Natural killer cell treated with Interleukin-12 subunit alpha and Interleukin-12 subunit beta and Interleukin-15 and Interleukin-18, amount 100 ng/mL, for 72 hours (primary cell): ENCODE measurements at places on chromosomes 16 and 17.

DNA sequence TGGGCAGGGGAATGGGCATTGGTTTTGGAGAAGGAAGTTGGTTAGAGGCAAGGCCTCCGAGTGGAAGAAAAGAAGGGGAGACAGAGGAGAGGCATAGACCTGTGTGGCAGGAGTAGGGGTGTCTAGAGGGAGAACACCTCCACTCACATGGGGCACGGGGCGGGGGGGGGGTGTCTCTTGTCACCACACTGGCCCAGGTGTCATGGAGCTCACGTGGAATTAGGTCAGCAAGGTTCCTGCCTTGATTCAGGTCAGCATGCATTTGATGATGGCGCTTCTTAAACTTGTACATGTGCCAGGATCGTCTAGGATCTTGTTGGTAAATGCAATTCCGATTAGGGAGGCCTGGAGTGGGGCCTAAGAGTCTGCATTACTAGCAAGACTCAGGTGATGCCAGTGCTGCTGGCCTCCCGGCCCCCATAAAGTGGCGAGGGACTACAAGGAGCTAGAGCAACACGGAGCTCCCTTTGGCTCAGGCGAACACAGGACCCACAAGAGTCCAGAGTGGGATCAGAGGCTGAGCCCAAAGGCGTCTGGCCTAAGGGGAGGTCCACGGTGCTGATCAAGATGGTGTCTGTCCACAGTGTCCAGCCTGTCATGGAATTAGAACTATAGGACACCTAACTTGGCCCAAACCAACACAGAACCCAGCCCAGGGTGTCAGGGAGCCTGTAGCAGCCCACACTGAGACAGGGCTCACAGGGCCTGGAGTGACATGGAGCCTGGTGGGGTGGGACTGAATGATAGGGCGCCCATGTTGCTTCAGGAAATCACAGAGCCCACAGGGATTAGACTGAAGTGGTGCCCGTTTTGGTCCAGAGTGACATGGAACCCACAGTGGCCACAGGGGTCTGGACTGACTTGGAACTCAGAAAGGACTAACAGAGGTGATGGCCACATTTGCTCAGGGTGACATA is 16.7 kb downstream of the EPOP start:
- no peak for DNase-seq

DNA sequence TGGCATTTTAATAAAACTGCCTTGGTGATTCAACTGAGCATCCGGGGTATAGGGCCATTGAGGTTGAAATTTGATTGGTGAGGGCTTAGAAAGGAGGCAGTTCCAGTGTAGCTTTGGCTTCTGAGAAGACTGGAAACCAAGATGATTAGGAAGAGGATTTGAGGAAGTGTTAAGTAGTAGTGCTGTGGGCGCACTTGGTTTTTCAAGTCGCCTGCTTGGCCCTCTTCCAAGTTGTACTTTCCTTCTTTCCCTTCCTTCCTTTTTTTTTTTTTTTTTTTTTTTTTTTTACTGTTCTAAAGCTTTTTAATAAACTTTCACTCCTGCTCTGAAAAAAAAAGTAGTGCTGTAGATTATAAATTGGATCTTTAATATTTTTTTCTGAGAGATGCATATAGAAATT is 320.5 kb downstream of the UTP18 start:
- no peak for DNase-seq

GRCh38 chr16:22661161-22661647 is 150.5 kb downstream of the NPIPB5 start:
- peak; percentile 34 for DNase-seq

- no peak for DNase-seq
Observed at GRCh38 chr17:65667656-65668055, 106.2 kb upstream of the AXIN2 start.

- no peak for DNase-seq
Observed at GRCh38 chr17:45320931-45321461, 4.2 kb upstream of the MAP3K14 start.

- no peak for DNase-seq
Observed at GRCh38 chr16:88617268-88618031, 20.9 kb upstream of the IL17C start.

GRCh38 chr17:1762233-1762900 is 507 bp downstream of the SERPINF1 start:
- DNase-seq, result no peak

GRCh38 chr17:20267459-20267842 is 199.9 kb downstream of the LGALS9B start:
- DNase-seq, result no peak

DNA sequence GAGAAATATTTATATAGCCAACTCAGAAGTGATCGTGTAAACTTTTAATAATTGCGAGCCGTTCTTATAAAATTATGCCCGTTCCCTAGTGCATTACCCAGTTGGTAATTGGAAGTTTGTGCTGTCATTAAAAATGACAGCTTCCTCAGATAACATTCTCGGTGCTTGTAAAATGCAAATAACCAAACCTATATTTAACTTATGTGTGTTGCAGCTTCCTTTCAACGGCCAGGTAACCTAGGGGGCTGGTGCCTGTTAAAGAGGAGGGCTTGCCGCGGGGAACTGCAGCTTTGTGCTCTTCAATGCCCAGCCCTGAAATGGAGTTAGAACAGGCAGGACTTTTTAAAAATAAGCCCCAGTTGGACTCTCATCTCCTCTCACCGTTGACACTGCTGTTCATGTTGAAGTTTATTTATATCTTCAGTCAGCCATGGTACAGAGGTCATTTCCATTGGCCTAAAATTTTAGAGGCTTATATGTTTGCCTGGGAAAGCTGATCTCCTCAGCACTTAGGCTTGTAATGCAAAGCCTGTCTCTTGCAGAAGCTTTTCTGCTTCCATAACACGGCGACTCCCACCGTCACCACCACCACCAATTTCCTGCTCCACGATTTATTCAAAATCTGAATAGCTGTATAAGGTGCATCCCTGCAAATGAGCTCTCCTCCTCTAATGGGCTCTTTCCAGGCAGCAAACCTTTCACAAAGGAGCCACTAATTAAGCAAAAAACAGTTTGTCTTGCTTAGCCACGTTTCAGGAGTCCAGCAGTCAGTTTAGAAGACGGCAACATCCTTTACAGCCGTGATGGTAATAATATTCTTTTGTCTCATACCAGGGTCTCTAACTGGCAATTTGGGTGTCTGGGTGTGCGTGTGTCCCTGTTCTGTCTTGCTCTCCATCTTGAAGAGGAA is 74.7 kb downstream of the RPA1 start:
- DNase-seq, result no peak

- DNase-seq, result no peak
Observed at GRCh38 chr17:18371455-18371854, 6.1 kb upstream of the EVPLL start.

DNA sequence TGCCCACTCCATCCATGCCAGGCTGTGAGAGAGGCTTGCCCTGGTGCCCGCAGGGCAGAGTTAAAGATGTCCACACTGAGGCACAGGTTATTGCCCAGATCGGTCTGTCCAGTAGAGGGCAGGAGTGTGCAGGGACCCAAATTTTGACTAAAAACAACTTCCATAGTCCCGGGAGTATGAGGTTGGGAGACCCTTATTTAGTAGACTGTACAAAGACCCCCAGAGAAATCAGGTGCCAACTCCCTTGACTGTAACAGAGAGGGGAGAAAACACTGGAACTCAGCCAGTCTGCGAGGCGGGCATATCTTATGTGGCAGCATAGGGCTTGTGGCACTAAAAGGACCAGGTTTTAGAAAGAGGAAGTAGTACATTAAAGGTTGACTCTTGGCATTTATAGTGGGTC is 43.4 kb downstream of the HNF1B start:
- no peak for DNase-seq

DNA sequence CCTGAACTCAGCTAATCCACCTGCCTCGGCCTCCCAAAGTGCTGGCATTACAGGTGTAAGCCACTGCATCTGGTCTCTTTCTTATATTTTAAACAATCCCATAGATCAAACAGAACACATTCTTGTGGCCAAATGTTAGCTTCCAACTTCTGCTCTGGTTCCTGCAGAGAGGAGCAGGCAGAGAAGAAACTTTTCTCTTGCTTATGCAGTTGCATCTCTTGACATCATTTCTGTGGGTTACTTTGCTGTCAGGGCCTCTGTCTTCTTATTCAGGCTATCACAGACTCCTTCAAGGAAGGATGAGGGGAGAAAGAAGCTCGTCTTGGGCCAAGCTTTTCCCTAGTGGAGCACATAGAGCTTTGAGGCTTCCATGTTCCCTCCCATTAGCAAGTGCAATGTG is 7.8 kb downstream of the HSD17B2 start:
- no peak for DNase-seq

- peak; percentile 90 for DNase-seq
Observed at GRCh38 chr16:11224096-11224893, 31.7 kb downstream of the SOCS1 start.

GRCh38 chr17:65759532-65759931 is 198.1 kb upstream of the AXIN2 start:
- no peak for DNase-seq

DNA sequence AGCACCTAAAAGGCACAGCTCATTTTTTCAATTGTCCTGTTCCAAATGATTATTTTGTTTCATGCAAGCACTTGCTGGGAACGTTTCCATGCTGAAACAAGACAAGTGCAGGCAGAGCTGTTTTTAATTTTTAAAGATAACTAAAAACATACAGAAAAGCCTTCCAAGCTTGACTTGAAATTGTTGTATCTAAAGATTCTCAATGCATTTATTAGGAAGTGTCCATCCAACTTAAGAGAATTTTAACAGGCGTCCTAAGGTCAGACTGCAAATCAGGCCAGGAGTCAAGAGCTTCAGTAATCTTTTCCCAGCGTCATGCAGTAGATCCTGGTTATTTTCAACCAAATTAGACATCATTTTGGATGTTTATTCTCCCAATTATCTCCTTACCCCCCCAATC is 702.8 kb downstream of the KCNJ2 start:
- no peak for DNase-seq

DNA sequence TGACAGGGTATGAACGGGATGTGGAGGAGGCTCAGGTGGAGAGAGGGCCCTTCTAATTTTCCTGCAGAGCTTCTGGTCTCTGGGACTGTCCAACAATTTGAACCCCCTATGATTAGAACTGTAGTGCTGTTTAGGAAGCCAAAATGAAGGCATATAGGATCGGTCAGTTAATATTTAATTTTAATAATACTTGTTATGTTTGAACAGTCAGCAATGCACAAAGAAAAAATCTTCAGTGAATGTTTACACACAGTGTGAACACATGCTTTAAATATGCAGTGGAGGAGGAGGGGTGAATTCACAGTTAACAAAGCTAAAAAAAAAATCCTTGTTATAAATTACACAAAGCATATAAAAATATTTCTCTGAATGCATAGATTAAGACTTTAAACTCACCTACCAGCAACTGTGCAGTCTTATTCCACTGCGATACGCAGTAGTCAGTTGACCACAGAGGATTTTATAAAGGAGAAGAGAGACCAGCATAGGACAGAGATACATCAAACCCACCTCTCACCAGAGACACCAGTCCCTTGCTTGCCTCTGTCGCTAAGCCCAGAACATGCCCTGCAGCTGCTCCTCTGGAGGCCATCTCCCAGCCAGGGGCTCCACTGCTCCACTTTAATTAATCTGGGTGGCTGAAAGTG is 14.6 kb downstream of the ANKRD40 start:
- DNase-seq, result no peak

- no peak for DNase-seq
Observed at GRCh38 chr17:17474341-17474740, 2.5 kb upstream of the MED9 start.

DNA sequence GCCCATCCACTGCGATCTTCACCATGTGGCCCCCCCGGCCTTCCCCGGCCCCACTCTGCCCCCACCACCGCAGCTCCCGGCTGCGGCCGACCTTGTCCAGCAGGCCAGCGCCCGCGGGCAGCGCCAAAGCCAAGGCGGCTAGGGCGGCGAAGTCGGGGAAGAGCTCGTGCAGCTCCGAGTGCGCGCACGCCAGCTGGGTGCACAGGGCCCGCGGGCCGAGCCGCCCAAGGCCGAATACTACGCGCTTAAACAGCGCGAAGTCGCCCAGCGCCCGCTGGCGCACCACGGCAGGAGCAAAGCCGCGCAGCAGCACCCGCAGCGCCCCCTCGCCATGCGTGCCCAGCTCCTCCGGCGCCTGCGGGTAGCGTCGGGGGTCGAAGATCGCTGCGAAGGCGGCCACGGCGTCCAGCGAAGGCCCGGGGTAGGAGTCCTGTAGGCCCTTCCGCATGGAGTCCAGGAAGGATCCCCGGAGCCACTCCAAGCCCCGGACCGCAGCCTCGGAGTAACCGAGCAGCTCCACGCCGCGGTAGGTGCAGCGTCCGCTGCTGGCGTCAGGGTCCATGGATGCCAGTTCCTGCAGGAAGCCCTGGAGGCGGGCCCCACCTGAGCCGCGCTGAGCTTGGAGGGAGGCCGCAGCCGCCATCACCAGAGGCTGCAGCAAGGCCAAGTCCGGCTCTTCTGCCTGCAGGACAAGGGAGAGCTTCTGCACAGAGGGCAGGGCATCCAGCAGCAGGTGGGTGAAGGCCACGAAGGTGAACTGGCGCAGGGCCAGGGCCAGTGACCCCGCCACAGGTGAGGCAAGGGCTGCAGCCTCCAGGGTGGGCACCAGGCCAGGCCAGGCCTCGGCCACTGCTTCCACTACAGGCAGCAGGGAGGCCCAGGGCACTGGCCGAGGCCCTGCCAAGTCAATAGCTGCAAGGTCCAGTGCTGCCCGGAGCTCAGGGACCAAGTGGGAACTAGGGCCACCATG is 10.3 kb downstream of the C17orf113 start:
- no peak for DNase-seq

DNA sequence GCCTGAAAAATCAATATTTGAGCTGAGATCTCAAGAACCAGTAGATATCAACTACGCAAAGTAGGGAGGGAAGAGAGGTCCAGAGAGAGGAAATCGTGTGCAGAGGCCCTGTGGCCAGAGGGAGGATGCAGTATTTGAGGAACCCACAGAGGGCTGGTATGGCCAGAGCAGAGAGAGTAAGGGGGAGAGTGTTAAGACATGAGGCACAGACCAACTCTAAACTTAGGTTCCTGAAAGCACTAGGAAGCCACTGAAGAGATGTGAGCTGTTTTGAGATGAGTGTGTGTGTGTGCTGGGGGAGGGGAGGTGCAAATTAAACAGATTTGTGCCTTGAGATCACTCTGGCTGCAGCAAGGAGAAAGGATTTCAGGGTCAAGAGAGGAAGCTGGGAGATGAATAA is 10.9 kb downstream of the SLC13A2 start:
- DNase-seq, result no peak

DNA sequence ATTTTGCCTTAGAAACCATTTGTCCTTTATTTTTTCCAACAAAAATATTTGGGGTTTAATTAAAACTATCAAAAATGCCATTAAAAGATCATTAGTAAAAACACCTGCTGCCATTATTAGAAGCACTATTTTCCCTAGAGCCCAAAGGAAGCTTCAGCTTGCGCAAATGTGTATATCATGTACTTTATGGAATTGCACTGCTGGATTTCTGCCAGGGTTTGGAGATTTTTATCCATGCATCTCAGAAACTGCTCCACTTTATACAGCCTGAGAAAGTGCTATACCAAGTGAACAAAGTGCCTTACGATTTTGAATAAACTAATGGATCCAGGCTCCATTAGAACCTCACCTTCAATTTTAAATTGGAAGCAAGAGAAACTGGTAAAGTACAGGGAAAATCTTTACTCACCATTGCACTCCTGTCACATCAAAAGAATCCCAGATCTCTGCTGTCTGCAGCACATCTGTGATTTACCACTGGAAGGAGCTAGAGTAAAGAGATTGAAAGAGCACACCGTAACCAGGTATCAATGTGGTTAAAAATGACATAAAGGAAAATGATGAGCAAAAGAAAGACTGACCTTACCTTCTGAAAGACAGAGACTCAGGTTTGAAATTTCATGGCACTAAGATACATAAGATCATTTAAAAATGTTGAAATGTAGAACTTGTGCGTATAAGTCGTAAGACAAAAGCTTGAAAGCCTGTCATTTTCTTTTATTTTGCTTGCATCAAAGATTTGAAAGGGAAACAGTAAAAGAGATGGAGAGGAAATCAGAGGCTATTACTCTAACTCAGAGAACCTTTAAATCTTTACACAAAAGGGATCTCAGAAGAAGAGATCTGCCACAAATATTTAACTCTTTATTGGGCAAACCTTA is 678.1 kb upstream of the GOT2 start:
- DNase-seq, result no peak
